Brain pericyte (primary cell): ENCODE measurements at places on chromosomes 4 and X.

DNA sequence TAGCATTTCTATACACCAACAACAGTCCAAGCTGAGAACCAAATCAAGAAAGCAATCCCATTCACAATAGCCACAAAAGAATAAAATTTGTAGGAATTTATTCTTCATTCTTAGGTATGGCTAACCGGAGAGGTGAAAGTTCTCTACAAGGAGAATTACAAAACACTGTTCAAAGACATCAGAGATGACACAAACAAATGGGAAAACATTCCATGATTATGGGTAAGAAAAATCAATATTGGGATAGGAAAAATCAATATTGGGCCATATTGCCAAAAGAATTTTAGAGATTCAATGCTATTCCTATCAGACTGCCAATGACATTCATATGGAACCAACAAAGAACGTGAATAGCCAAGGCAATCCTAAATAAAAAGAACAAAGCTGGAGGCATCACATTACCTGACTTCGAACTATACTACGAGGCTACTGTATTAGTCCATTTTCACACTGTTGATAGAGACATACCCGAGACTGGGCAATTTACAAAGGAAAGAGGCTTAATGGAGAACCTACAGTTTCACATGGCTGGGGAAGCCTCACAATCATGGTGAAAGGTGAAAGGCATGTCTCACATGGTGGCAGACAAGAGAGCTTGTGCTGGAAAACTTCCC lies 49.1 kb downstream of the NCAPG start:
- DNase-seq = no peak

GRCh38 chr4:155766622-155767021 lies 7.8 kb downstream of the GUCY1B1 start:
- no peak for DNase-seq

GRCh38 chrX:11190745-11191510 lies 79.8 kb downstream of the HCCS start:
- no peak for DNase-seq

DNA sequence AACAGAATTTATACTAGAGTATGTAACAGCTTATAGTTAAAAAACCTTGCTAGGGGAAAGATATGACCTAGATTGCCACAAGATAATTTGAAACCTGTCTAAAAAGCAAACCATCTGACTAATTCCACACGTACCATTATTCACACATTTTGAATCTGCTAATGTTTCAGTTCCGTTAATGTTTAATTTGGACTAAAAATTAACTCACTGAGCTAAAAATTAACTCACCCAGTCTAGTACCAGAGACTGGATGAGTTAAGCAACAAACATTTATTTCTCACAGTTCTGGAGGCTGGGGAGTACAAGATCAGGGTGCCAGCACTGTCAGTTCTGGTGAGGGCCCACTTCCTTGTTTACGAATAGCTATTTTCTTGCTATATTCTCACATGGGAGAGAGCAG lies 231.5 kb upstream of the DIAPH2 start:
- no peak for DNase-seq

DNA sequence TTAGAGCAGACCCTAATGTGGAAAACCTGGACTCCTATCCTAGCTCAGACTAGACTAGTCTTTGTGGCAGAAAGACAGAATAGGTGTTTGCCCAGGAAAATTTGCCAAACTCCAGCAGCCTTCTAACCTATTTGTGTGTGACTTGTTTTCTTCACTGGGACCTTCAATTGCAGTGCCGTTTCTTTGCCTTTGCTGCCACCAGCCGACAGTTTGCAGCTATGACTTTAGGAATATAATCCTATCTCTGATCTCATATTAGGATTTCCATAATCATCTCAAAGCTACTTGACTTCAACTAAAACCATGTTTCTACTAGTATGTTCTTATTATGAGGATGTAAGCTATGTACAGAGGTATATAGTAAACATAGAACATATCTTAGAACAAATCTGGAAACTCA lies 60.2 kb upstream of the PGAM4 start:
- DNase-seq = no peak

DNA sequence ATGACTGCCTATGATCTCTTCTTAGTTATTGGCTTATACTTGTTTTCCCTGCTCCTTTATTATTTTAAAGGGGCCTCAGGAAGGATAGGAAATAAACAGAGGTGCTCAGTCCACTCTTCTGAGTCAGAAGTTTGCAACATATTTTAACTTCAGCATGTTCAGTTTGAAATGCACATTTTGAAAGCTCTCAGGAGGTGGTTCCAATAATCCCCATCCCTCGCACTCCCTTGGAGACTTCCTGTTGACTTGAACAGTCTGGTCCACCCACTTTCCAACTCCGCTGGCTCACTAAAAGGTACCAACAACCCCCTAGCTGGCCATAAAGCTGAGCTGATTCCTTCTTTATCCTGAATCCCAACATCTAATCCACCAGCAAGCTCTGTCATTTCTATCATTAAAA lies 78.3 kb upstream of the DUSP21 start:
- DNase-seq = no peak

- no peak for DNase-seq
These were observed 31.5 kb downstream of the SHOX start for GRCh38 chrX:662126-662525.

- DNase-seq = no peak
These were observed 86.8 kb upstream of the FAM241A start for GRCh38 chr4:112058433-112058832.
